ENCODE measurements at places on chromosomes 16 and 17. TPM values are rescaled to one million over a fixed set of nuclear protein-coding genes. Genes with fewer than 3 reads are reported as not detected.

TBC1D3E gene
- not detected for total RNA-seq

TBX2 gene
- not detected for total RNA-seq

GRCh38 chr17:47192554-47192953, 3.5 kb upstream of the CDC27 start:
- no peak overlapping the region for H3K4me3 ChIP-seq
- peak overlapping the region; percentile 2 for H3K27ac ChIP-seq
- peaks cover 6% of the 10 kb centered on the region for H3K4me1 ChIP-seq
- no peak for DNase-seq
- H3K27me3 ChIP-seq: no peaks in the 10 kb centered on the region

DNA sequence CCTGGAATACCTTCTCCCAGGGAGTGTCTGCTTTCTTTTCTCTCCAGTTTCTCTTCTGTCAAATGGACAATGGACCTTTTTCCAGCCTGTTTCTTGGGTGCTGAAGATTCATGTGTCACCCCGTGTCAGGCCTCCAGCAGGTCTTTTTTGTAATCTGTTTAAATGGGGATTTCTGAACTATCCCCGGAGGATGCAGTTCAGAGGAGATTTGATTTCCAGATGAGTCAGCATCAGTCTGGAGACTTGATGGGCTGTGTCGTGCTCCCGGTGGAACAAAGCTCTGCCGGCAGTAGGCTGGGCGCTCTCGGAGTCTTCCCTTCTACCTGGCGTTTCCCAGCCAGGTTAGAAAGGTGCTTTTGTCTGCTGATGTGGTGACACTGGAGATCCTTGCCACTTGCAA, 440.6 kb downstream of the HS3ST3B1 start:
- no peak overlapping the region for H3K27ac ChIP-seq
- DNase-seq: no peak
- H3K27me3 ChIP-seq: no peaks in the 10 kb centered on the region
- no peaks in the 10 kb centered on the region for H3K4me1 ChIP-seq
- H3K36me3 ChIP-seq: no peaks in the 10 kb centered on the region

GRCh38 chr17:78138204-78139060, 7.8 kb upstream of the C17orf99 start:
- H3K4me3 ChIP-seq: no peak overlapping the region
- no peaks in the 10 kb centered on the region for H3K27me3 ChIP-seq
- H3K4me1 ChIP-seq: peaks cover 34% of the 10 kb centered on the region
- H3K27ac ChIP-seq: no peak overlapping the region
- DNase-seq: no peak

All from T-cell (primary cell).